ENCODE measurements at places on chromosomes 12 and 14.
A peak's percentile ranks its signal among the peaks of the same experiment; 100 is the strongest.

- DNase-seq = no peak
Observed at GRCh38 chr12:121787063-121788025, 6.1 kb downstream of the RHOF start.

GRCh38 chr12:57248934-57249742, 1.8 kb downstream of the STAC3 start:
- DNase-seq = no peak

DNA sequence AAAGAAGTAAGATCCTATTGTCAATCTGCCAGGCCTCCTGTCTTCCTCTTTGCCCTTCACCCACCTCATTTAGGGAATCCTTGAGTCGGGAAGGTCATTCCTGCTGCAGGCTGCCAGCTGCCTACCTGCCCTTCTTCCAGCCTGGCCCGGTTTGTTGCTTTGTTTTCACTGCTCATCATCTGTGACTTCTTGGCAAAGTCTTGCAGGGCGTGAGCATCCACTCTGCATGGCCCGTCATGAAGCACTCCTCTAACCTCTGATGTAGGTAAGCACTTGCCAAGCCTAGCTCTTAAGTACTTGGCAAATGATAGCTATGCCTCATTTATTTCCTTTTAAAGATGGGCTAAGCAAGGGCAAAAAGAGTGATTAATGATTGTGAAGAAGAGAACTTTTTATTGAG, 192.8 kb downstream of the NRXN3 start:
- DNase-seq = no peak

GRCh38 chr12:66733839-66734238, 55.0 kb upstream of the GRIP1 start:
- DNase-seq = no peak

- no peak for DNase-seq
Observed at GRCh38 chr12:131102493-131102931, 148.8 kb downstream of the ADGRD1 start.

- DNase-seq = peak; percentile 24
Observed at GRCh38 chr12:19431407-19432308, 7.6 kb upstream of the AEBP2 start.

DNA sequence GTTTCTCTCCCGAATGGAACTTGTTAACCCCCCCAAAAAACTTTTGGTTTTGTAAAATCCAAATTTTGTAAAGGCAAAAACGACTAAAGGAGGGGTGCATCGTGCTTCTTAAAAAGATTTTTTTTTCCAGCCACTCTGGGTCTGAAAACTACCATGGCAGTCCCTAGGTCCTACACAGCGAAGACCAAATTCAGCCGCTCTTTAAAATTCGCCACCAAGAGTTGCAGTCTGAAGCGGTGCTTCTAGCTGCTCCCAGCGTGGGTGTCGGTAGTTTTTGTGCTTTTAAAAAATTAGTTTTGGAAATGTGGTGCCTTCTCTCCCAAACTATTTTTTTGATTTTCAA, 873 bp upstream of the GSC start:
- no peak for DNase-seq

- DNase-seq = no peak
Observed at GRCh38 chr12:108304633-108305032, 34.5 kb downstream of the CMKLR1 start.
